ENCODE measurements at places on chromosomes 16 and 17.

DNA sequence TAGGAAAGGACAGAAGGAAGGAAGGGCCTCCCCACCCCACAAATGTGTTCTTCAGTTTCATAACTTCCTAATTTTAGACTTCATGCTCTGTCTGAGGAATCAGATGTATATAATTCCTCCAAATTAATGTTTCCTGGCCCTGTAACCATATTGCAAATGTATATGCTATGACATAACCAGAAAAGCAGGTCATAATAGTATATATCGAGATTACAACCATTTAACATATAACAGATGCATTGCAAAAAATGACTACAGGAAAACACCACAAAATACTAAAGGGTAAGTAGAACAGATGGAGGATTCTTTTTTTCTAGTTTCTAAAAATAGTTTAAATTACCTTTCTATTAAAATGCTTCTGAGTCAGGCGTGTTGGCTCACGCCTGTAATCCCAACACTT, 3.1 kb upstream of the EXOC7 start:
- DNase-seq = no peak

- DNase-seq = no peak
Measured at GRCh38 chr16:81468269-81468902, 23.8 kb downstream of the CMIP start.

GRCh38 chr17:15744885-15745284, 12.8 kb downstream of the TBC1D26 start:
- DNase-seq = no peak

- no peak for DNase-seq
Measured at GRCh38 chr16:15507959-15508627, 73.7 kb downstream of the BMERB1 start.

- DNase-seq = no peak
Measured at GRCh38 chr16:48912360-48912759, 302.4 kb upstream of the N4BP1 start.

DNA sequence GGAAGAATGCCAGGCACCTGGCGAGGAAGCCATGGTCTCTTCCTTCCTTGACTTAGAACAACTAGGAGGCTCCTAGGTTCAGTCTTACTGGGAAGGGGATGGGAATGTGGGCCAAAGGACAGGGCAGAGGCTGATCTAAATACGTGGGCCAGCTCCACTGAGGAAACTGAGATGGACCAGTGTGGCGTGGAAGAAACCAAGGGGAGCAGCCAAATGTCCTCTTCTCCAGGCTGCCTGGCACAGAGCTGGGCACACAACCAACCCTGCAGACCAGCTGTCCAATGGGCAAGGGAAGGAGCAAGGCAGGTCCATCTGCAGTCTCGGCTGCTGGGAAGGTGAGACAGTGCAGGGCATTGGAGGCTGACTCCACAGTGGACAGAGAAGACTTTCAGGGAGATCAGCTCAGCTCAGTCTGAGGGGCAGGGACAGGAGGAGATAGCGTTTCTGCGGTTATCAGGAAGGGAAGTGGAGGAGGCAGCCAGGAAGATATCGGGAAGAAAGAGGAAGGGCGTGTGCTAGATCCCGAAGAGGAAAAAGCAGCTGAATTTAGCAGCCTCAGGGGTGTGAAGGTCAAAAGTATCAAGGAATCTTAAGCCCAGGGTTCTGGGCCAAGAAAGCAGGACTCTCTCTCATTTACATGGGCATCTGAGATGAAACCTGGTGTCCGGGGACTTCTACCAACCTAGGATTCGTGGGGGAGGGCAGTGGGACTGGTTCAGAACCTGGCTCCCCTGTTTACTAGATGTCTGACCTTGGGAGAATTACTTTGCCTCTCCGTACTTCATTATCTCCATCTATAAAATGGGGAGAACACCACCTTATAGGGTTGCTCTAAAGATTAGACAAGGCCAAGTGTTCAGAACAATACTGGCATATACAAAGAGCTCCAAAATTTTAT, 1.8 kb downstream of the KIFC3 start:
- DNase-seq = no peak

DNA sequence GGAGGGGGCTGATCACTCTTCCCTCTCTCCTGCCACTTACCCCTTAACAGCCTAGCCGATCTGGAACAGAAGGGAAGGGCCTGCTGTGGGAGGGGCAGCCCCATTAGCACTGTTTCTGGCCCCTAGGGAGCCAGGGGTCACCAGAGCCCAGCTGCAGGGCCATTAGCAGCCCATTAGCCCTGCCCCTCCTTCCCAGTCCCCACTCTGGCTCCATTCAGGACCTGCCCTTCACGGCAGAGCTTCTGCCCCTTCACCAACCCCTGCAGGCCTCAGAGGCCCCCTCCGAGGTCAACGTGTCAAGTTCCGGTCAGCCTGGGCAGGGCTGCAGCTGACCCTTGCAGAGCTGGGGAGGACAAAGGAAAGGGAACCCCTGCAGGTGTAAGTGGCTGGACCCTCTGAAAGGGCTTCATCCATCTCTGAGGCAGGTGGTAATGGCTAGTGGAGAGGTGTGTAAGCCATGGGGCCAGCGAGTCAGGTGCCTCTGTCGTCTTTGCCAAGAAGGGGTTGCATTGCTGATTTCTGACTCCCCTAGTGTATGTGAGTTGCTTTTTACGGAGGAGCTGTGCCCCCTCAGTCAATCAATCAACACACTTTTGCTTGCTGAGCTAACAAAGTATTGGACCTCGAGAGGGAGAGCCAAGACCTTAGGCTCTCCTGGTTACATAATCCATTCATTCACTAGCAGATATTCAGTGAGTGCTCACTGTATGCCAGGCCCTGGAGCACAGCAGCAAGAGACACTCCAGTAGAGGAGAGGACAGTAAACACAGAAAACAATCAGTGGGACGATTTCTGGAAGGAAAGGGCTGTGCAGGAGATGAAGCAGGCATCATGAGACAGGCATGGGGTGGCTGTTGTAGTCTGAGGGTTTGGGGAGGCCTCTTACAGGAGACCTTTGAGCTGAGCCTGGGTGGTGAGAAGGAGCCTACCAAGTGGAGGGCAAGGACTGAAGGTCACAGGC, 18.2 kb upstream of the KCNJ12 start:
- DNase-seq = no peak

GRCh38 chr17:1231456-1231855, 38.8 kb upstream of the BHLHA9 start:
- no peak for DNase-seq

DNA sequence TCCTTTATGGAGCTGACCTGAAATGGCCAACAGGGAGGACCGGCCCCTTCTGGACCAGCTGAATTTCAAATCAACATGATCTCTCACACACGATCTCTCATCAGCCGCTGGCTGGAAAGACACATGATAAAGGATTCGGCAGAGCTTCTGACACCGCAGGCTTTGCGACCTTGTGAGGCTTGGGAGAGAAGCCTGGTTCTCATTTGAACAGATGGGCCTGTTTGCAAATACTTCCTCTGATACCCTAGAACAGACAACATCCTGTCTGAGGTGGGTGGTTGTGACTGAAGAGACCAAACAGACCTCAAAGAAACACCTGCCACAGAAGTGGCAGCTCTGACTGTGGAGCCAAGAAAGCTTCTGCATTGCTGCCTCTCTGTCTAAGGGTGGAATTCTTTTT, 77.9 kb upstream of the SDK2 start:
- DNase-seq = no peak

GRCh38 chr17:27524594-27524993, 68.3 kb downstream of the KSR1 start:
- DNase-seq = no peak

DNA sequence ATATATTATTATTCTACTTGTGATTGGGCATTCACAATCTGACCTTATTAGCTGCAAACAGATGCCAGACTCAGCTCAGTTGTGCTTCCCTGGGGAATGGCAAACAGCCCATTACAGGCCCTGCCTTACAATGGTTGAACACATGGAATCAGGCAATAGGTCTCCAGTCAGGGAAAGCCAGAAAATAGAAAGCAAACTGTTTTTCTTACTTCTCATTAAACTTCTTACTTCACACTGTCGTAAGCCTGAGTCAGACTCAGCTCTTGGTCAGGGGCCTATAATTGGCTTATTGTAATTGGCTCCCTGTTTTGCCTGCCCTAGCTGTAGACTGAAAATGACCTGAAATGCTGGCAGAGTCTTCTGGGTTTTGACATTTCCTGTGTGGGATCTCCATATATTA, 77.0 kb upstream of the CA10 start:
- no peak for DNase-seq

- DNase-seq = no peak
Measured at GRCh38 chr17:3276126-3276525, 22.0 kb downstream of the OR3A1 start.

DNA sequence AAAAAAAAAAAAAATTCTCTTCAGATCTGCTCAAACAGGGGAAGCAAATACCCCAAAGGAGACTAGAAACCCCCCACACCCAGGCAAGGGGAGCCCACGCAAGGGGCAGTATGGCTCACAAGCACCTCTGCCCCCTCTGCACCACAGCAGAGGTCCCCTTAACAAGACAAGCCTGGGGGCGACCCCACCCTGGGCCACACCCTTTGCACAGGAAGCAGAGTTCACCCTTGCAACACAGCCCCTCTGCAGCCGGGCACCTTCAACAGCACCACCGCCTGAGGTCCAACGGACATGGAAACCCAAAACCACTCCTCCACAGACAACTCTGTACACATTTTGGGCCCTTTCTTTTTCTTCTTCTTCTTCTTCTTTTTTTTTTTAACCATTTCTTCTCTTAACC, 12.8 kb downstream of the AXIN1 start:
- DNase-seq = no peak

DNA sequence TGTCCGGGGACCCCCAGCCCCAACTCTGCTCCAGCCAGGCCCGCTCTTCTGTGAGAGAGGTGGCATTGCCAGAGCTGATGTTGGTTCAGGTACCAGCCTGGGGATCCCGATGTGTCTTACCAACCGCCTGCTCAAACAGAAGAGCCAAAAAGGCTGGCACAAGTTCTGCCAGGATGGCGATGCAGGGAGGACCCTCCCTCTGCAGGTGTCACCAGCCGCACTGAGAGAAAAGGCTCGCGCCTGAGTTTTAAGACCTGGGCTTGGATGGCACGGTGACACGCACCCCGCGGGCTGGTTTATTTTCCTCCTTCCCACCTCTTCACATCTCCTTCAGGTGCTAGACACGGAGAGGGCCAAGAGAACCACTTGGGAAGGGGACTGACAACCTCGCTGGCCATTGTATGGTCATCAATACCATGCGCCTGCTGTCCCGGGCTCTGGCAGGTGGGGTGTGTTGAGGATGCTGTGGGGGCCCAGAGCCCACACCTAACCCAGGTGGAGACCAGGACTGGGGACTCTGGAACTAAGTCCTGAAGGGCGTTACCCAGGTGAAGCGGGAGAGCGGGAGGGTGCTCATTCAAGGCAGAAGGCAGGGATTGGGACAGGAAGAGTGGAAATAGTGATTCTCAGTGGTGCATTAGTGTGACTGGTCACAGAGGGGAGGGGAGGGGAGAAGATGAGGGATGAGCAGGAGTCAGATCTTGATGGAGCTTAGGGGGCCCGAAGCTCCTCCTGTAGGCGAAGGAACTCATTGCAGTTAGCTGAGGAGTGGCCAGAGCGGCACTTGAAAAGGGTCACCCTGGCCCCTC, 16.3 kb downstream of the FOXJ1 start:
- DNase-seq = no peak

GRCh38 chr16:64846966-64847365, 274.9 kb downstream of the CDH11 start:
- DNase-seq = no peak

DNA sequence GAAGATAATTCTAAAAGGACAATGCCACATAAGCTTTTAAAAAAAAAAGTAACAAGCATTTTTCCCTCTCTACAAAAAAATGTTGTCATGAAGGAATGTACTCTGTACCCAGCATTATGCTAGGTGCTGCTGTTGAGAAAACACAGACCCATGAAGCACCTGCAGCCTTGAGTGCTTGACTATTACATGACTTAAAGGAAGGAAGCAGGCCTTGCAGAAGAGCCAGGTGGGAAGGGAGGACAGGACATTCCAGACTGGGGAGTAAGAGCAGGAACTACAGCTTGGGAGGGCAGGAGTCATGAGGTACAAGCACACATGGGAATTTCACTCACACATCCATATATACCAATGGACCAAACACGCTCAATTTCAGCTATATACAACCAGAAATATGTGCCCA, 3.8 kb downstream of the MYO1D start:
- no peak for DNase-seq

GRCh38 chr17:10775058-10775457, 28.8 kb downstream of the TMEM238L start:
- no peak for DNase-seq

DNA sequence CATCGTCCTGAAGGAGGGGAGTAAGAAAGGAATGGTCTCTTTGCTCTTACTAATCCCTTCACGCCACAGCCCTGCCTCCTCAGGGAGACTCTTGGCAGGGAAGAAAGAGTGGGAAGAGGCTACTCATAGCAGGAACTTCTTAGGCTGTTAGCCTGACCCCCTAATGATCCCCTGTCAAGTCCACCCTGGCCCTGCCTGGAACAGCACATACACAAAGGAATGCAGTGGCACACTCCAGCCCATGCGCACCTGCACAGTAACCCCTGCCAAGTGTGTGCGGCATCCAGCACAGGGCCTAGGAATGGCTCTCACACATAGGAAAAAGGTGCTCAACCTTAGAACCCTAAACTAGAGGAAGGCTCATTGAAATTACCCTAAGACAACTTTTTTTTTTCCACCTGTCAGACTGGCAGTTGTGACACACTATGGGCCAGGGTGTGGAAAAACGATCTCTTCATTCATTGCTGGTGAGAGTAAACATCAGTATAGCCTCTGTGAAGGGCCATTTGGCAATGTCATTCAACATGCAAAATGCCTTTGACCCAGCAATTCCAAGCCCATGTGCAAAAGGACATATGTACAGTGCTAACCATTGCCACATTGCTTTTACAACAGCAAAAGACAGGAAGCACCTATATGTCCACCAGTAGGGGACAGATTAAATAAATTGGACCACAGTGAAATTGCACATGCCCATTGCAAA, 50.1 kb downstream of the PIMREG start:
- no peak for DNase-seq

- no peak for DNase-seq
Measured at GRCh38 chr17:55584055-55584685, 72.9 kb upstream of the SMIM36 start.

DNA sequence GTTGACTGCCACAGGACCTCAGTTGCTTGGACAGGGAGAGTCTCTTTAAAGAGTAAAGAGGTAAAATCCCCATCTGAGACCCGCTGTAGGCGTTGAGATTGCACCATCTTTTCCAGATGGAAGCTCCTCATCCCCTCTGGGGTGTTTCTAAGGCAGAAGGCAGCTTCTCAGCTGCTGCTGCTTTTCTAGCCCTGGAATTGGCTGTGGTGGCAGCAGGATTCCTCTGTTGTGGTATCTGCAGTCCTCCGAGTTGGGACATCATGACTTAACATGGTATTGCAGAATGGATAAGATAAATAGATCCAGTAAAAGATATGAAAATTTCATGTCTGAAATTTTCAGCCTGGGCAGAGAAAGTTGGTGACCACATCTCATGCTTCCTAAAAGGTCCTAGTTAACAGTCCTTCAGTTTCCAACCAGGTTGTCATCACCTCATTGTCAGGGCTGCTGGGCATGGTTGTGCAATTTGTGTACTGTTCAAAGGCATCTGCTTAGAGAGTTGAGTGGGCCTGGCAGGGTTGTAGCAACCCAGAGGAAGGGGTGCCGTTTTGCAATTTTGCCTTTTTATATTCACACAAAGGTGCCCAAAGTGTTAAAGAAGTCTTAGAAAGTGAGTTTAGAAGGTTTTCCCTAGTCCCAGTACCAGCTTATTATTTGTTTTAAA, 150.4 kb downstream of the SPECC1 start:
- no peak for DNase-seq

GRCh38 chr17:30957741-30958140, 13.1 kb upstream of the RNF135 start:
- no peak for DNase-seq

GRCh38 chr17:79338604-79339003, 264.0 kb downstream of the ENGASE start:
- DNase-seq = no peak

Data from stimulated activated CD8-positive, alpha-beta memory T cell treated with anti-CD3 and anti-CD28 coated beads, Interleukin-15, amount 100 ng/mL, for 24 hours (primary cell).